ENCODE measurements at places on chromosomes 12 and 14.
A peak's percentile ranks its signal among the peaks of the same experiment; 100 is the strongest.

DNA sequence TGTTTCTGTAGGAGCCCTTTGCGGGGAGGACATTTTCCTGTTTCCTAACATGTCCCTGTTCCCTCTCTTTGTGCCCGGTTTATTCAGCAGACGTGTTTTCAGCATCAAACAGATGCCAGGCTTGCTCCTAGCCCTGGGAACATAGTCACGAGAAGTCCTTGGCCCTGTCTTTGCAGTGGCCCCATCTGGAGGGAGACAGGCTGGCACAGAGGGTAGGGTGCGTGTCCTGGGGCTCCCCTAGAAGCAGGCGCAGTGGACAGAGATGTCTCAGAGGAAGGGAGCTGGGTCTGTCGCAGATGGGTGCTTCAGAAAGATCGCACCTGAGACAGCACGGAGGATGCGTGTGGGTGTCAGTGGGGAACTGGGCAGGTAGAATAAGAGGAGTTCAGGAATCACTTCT is 75.0 kb upstream of the DYNC1H1 start:
- DNase-seq, result no peak

- DNase-seq, result peak; percentile 35
Observed at GRCh38 chr14:61420326-61420725, 98.9 kb downstream of the PRKCH start.

GRCh38 chr14:63565448-63565847 is 22.3 kb upstream of the PPP2R5E start:
- no peak for DNase-seq

DNA sequence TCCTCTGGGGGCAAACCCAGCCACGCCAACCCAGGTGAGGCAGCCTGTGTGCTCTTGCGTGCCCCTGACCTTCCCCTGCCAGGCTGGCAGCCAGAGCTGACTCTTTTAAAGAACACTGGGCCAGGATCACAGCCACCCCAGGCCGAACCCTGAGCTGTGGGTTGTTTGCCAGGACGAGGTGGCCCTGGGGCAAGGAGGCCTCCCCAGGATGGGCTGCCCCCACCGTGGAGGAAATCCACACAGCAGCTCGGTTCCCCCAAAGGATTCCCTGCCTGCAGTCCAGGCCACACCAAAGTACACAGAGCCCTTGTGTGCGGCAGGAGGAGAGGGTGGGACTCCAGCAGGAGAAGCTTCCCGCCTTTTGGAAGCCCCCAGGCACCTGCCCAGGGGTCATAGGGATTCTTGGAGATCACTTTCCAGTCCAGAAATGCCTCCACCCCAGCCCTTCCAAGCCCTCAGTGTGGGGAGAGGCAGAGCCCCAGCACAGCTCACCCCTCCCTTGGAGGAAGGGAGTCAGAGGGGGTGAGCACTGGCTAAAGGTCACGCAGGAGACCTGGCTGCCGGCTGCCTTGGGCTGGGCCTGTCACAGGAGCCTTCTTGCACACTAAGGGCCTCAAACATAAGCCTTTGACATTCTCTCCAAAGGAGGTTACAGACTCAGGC is 115.6 kb downstream of the CALM1 start:
- no peak for DNase-seq

- DNase-seq, result no peak
Observed at GRCh38 chr12:118259079-118259478, 113.6 kb downstream of the TAOK3 start.

GRCh38 chr12:57779736-57780135 is 2.9 kb upstream of the TSFM start:
- no peak for DNase-seq

- DNase-seq, result no peak
Observed at GRCh38 chr14:22163051-22163450, 426.0 kb downstream of the DAD1 start.

- no peak for DNase-seq
Observed at GRCh38 chr14:64581363-64581762, 31.6 kb downstream of the PPP1R36 start.

GRCh38 chr14:33702293-33702692 is 248.6 kb downstream of the EGLN3 start:
- no peak for DNase-seq

DNA sequence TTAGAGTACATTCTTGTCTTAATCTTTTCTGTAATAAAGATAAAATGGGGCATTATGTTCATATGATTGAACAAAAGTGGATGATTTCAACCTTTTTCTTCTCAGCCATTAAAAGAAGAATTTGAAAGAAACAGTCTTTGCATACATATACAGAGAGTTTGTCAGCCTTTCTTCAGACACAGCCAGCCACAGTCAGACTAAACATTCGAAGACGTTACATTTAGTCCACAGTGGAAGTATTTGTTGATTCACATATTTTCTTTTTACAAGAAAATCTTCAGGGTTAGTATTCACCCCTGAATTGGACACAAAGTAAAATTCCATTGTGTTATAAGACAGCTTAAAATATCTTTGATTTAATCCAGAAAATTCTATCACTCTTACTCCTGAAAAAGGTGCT is 36.2 kb downstream of the ETV6 start:
- DNase-seq, result no peak

- DNase-seq, result no peak
Observed at GRCh38 chr14:105335735-105336476, 21.4 kb downstream of the PACS2 start.

GRCh38 chr14:50784683-50785456 is 46.1 kb downstream of the NIN start:
- DNase-seq, result no peak

DNA sequence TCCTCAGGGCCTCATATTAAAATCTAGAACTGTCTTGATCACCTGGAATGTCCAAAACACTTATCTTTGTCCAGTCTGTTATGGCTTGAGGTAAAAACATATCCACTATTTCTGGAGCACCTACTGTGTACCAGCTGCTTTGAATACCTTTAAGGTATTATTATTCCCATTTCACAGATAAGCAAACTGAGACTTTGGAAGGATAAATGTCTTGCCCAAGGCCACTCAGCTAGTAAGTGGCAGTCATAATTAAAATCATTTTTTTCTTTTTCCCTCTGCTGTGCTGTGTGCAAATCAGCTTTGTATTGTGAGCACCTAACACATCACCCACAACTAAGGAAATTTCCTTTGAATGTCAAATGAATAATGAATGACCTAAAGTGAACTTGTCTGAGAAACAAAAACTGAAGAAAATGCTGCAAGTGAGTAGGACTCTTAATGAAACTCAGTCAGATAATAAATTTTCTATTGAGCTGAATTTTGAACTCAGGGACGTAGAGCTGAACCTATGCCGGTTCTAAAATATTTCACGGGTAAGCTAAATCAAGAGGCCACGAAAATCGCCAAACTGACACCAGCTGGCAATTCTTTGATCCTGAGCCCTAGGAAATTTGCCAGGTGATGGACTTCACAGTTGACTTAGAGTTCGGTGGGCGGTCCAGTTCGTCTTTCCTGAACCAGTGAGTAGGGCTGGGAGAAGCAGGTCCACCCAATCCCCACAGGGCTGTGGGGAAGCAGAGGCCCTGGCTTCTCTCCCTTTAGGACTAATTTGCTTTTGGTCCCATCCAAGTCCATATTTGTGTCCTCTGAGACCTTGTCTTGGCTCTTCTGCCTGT is 159.7 kb upstream of the PWP1 start:
- no peak for DNase-seq

GRCh38 chr12:6205761-6206160 is 5.6 kb downstream of the CD9 start:
- DNase-seq, result no peak

GRCh38 chr14:77022236-77022852 is 6.2 kb downstream of the IRF2BPL start:
- no peak for DNase-seq

- no peak for DNase-seq
Observed at GRCh38 chr12:116727261-116727660, 10.6 kb downstream of the SPRING1 start.

DNA sequence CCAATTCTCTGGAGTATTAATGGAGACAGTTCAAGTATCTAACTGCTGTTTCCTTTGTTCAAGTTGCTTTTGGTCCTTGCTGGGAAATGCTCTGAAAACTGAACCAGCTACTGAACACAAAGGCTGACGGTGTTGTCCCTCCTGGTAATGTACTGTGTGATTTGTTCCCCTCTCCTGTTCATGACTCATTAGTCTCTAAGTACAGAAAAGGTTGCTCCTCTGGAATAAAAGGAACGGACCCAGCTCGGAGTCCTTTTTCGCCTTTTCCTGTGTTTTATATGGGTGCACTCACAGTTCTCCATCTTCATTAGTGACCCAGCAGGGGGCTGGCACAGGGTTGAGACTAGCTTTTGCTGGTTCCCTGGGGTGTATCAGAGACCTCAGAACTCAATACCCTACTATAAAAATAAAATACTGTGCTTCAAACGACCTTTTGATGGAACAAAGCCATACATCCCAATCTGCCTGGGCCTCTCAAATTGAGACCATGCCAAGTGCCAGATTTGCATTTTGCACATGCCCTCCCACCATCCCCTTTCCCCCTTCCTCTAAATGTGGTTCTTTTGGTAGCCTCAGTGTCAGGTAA is 269.7 kb downstream of the RAD51B start:
- no peak for DNase-seq

DNA sequence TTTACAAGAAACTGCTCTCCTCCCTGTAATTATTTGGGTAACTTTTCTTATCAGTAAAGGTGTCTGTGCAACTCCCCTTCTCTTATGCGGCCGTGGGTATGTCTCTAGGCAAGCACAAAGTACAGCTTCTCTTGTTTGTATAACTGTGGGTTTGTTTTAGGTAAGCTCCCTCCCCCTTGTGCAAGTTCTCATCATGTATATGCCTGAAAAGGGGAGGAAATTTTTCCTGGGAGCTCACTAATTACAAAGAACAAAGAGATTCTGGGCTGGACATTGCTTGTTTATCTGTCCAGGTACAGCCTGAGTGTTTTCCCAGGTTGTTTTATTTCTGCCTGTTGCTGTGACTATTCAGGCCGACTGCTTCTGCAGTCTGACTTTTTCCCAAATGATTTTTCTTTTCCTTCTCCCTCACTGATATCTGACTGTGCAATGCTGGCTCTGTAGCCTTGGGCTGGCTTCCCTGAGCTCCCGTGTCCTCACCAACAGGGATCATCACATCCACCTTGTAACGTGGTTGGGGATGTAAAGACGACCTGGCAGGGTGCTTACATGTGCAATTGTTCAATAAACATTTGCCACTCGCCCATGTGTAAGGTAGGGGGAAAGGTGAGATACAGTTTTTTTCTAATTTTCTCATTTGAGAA is 916.5 kb downstream of the AACS start:
- no peak for DNase-seq

GRCh38 chr12:127083008-127083949 is 1183.7 kb upstream of the TMEM132C start:
- DNase-seq, result no peak

GRCh38 chr14:106417224-106418049 is 891.1 kb downstream of the TMEM121 start:
- peak; percentile 61 for DNase-seq

DNA sequence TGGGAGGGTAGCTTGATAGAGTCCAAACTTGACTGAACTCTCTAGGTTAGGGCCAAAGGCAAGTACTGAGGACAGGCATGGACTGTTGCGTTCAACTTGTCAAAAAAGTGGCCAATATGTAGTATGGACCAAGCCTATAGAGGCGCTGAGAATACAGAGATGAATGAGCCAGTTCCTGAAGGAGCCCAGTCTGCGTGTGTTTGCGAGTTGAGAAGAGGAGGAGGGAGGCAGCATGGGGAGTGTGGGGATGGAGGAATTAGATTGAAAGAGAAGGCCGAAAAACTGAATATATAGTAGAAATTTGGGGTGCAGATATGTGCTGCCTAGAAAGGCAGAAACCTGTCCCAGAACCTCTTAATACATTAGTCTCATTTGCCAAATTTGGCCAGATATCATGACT is 412.4 kb downstream of the PCNX1 start:
- no peak for DNase-seq

- no peak for DNase-seq
Observed at GRCh38 chr14:30355431-30355913, 203.5 kb upstream of the G2E3 start.

- DNase-seq, result no peak
Observed at GRCh38 chr12:6979021-6979420, 8.3 kb downstream of the EMG1 start.
